ENCODE measurements at places on chromosomes 6 and 20. TPM values are rescaled to one million over a fixed set of nuclear protein-coding genes. Genes with fewer than 3 reads are reported as not detected.

The GUCA1A gene
- not detected for total RNA-seq

The NOTCH4 gene
- 0.86 TPM for total RNA-seq

The BMP7 gene
- total RNA-seq = not detected

The ARMC12 gene
- 0.57 TPM for total RNA-seq

The PTCRA gene
- 1.1 TPM for total RNA-seq

The GNAS-AS1 gene
- total RNA-seq = 0.54 TPM

The SASH1 gene
- not detected for total RNA-seq

The ADA gene
- total RNA-seq = 39.6 TPM

The ABHD16A gene
- 78.4 TPM for total RNA-seq

The PRKN gene
- total RNA-seq = 1.9 TPM

The FKBP5 gene
- total RNA-seq = 55.0 TPM

The HLA-DPB1 gene
- 153 TPM for total RNA-seq

The MYO6 gene
- 0.57 TPM for total RNA-seq

The SIRPB2 gene
- total RNA-seq = not detected

The ADGRF5 gene
- total RNA-seq = not detected

The BHLHE23 gene
- not detected for total RNA-seq

All from CD4-positive, CD25-positive, alpha-beta regulatory T cell (primary cell).